Glomerular endothelial cell (primary cell): ENCODE measurements at places on chromosomes 5 and 9. TPM values are rescaled to one million over a fixed set of nuclear protein-coding genes. Genes with fewer than 3 reads are reported as not detected.

Gene FBP1
- total RNA-seq: 1.7 TPM in 1 of 2 replicates, not detected in the other

Gene PCDHGA5
- 0.82 and 2.1 TPM in 2 replicates for total RNA-seq

Gene PPP1R26
- 16.4 and 19.8 TPM in 2 replicates for total RNA-seq

Gene FBXO38
- 34.8 and 38.2 TPM in 2 replicates for total RNA-seq

Gene CYLC2
- total RNA-seq: not detected in 2 replicates

Gene OSMR
- 22.8 and 37.3 TPM in 2 replicates for total RNA-seq

Gene DMGDH
- total RNA-seq: 1.1 TPM in 1 of 2 replicates, not detected in the other

Gene C9
- total RNA-seq: 0.12 and 0.44 TPM in 2 replicates

Gene QRFP
- total RNA-seq: not detected in 2 replicates

Gene FOXD4L6
- not detected in 2 replicates for total RNA-seq

Gene PCDHGC4
- total RNA-seq: 0.44 and 2.5 TPM in 2 replicates

Gene NAIP
- 1.8 and 4.6 TPM in 2 replicates for total RNA-seq

Gene CDH9
- total RNA-seq: not detected in 2 replicates

Gene SHC3
- 4.5 and 7.3 TPM in 2 replicates for total RNA-seq

Gene BHMT2
- 0.76 TPM in 1 of 2 replicates, not detected in the other for total RNA-seq

Gene TGFBI
- total RNA-seq: 110 and 125 TPM in 2 replicates

Gene CAMK4
- 1.0 and 5.8 TPM in 2 replicates for total RNA-seq

Gene CCDC180
- total RNA-seq: 2.3 and 3.4 TPM in 2 replicates

Gene FRRS1L
- 0.10 and 0.35 TPM in 2 replicates for total RNA-seq

Gene GFI1B
- not detected in 2 replicates for total RNA-seq

Gene PHYHD1
- 0.23 and 2.9 TPM in 2 replicates for total RNA-seq

Gene HRH2
- total RNA-seq: 0.06 TPM in 1 of 2 replicates, not detected in the other
